Activated naive CD8-positive, alpha-beta T cell treated with anti-CD3 and anti-CD28 coated beads, Interleukin-2, amount 50 U/mL, for 24 hours (primary cell): ENCODE measurements at places on chromosomes 11 and 22.
A peak's percentile ranks its signal among the peaks of the same experiment; 100 is the strongest.

- no peak for DNase-seq
Measured at GRCh38 chr11:116687458-116688201, 85.2 kb downstream of the BUD13 start.

- DNase-seq = peak; percentile 91
Measured at GRCh38 chr11:93741094-93741881, at the start of the genes C11orf54 and TAF1D. Gene C11orf54, plus strand, starts transcription at chr11:93741672. Its CDS starts 5,722 bp downstream, at chr11:93747394. Gene TAF1D, minus strand, starts transcription at chr11:93741495. Its CDS starts 2,191 bp downstream, at chr11:93739304.

DNA sequence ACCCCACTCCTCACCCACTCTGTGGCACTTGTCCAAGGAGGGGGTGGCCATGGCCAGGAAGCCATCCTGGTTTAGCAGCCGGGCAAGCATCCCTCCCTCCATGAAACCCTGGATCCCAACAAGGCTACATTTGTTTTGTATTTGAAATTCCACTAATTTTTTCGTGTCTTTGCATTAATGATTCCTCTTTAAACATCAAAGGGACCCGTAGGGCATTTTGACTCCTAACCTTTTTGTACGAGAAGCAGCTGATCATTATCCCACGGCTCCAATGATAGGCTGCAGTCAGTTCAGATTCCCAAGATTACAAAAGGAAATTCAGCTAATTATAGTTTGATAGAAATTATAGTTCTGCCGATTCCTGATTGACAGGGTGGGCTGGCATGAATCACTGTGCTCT, 10.7 kb downstream of the MYEOV start:
- DNase-seq = no peak

DNA sequence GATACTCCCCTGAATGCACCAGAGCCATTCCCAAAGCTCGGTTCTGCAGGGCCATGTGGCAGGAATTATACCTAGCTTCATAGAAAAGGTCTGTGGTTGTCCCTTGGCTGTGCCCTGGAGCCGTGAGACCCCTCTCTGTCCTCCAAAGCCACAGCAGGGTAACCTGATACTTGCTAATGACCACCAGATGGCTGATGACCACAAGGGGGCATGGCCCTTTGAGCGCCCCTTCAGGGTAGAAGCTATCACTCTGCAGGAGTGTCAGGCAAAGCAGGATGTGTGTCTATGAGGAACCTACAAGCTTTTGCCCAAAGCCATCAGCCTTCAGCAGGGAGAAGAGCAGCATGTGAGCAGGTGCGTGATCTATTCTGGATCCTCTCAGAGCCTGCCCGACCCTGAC, 95.3 kb downstream of the NTM start:
- no peak for DNase-seq

GRCh38 chr11:31825838-31826484, 14.8 kb upstream of the PAX6 start:
- DNase-seq = no peak

DNA sequence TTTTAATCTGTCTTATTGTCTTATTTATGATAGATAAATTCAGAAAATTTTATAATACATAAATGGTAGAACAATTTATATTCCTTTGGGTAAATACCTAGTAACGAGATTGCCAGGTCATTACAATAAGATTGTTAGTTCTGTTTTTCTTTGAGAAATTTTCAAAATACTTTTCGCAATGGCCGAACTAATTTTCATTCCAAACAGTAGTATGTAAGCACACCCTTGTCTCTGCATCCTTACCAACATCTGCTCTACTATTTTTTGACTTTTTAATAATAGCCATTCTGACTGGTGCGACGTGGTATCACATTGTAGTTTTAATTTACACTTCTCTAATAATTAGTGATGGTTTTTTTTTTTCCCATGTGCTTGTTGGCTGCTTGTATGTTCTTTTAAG, 351.4 kb upstream of the LUZP2 start:
- no peak for DNase-seq

DNA sequence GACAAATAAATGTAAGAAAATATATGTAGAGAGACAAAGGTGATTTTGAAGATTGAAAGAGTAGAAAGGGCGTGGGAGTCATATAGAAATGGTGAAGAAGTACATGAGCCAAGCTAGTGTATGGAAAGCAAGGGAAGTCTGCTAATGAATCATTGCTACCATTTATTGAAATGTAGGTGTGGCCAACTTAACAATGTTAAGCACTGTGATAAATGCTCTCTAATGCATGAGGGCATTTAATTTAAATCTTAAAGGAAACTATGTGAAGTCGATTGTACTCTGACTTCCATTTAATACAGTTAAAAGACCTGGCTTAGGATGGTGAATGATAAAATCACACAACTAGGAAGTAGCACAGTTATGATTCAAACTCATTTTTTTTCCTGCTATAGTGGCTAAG, 219.9 kb downstream of the CASP12 start:
- no peak for DNase-seq

GRCh38 chr22:36658900-36659299, 44.7 kb downstream of the CACNG2 start:
- DNase-seq = no peak

DNA sequence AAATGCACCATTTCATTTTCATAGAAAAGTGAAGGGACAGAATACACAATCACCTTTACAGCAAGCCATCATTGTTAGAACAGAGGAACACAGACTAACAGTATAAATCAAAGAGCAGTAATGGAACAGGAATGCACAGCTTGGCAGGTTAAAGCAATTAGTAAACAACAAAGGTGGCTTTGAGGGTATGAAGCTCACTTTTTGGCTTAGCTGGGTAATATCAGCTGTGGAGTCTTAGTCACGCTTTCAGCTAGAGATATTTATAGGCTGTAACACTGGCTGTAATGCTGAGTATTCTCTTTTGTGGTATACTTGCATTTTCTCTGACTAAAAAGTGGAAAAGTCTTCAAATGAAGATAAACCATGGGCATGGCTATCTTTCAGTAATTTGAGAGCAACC, 1780.5 kb downstream of the LRRC4C start:
- no peak for DNase-seq

GRCh38 chr11:22304337-22304961, 33.7 kb upstream of the SLC17A6 start:
- no peak for DNase-seq

DNA sequence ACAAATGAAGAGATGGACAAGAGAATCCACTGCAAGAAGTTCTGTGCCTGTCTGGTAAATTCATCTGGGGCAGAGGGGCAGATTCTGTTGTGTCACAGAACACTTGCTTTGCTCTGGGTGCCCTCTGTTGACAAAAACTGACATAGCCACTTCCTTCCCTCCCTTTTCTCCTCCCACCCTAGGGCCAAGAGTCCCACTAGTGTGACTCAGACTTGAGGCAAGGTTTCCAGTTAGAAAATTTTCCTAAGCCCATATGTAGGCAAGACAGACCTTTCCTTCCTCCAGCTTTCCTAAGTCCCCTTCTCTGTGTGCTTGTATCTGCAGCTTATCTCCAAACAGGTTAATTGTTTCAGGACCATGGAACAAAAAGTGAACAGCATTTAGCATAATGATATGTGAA, 106.8 kb downstream of the RBFOX2 start:
- DNase-seq = peak; percentile 46

- DNase-seq = no peak
Measured at GRCh38 chr22:20131859-20132685, 468 bp downstream of the ZDHHC8 start.

GRCh38 chr22:18091916-18092526, 14.2 kb downstream of the PEX26 start:
- no peak for DNase-seq

GRCh38 chr22:20779818-20780158, 5.9 kb downstream of the SERPIND1 start:
- no peak for DNase-seq

GRCh38 chr22:46815896-46816731, 53.7 kb downstream of the TBC1D22A start:
- DNase-seq = no peak

DNA sequence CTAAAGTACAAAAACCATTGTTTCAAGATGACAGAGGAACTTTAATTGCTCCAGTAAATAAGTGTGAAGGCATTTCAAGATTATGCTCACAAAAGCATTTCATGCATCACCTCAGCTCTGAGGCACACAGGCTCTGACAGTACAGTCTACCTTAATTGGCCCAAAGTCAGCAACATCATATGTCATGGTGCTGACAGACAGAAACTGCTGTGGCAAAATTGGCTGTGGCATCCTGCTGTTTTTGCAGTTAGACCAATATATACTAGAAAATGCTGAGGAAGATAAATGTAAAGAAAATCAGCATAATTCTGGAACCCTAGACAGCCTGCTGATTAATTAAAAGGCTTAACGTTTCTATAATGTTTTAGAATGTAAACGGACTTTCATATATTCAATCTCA, 34.9 kb upstream of the PPP2R1B start:
- no peak for DNase-seq

DNA sequence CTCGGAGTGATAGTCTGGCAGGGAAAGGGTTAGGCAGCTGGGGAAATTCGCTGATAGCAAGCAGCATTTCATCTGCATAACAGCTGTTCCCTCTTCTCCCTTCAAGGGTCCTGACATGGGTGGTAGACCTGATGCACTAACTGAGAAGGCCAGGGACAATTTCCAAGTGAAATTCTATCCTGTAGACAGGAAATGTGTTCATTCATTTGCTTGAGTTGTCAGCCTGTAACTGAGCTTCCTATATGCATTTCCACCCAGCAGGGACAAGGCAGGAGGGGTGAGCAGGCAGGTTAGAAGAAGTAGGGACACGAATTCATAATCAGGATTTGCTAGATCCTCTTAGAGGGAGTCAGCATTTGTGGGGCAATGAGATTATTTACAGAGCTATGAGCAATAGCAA, 154.3 kb upstream of the NCAM1 start:
- DNase-seq = no peak

GRCh38 chr11:62883673-62884072, 3.0 kb downstream of the SLC3A2 start:
- no peak for DNase-seq

DNA sequence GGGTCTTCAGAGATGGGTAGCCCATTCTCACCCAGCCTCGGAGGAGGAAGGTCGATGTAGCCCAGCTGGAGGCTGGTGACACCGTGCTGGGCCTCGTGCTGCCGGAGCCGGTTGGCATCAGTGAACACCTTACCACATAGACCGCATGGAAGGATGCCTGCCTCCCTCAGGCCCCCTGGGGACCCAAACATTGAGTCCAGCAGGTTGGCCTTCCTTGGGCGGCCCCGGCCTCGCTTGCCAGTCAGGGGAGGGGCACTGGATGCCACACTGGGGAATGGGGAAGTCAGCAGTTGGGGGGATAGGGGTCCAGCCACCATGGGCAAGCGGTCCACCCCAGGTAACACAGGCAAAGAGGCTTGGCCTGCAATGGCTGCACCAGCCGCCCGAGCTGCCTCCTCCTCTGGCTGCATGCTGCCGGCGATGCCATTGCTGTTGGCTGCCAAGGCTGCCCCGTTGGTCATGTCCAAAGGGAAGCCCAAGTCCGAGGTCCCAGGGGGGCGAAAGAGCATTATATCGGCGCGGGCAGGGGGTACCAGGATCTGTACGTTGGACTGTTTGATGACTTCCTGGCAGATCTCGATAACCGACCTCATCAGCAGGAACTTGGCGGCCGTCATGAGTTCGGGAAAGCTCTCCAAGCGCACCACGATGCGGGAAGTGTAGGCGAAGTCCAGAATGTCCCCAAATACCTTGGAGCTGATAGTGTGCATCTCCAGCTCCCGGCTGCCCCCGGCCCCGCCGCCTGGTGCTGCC, 1.4 kb downstream of the PATZ1 start:
- peak; percentile 46 for DNase-seq

- peak; percentile 21 for DNase-seq
Measured at GRCh38 chr11:2863276-2863618, 22.3 kb downstream of the CDKN1C start.

GRCh38 chr11:112012874-112013273, 12.3 kb upstream of the DLAT start:
- DNase-seq = no peak

DNA sequence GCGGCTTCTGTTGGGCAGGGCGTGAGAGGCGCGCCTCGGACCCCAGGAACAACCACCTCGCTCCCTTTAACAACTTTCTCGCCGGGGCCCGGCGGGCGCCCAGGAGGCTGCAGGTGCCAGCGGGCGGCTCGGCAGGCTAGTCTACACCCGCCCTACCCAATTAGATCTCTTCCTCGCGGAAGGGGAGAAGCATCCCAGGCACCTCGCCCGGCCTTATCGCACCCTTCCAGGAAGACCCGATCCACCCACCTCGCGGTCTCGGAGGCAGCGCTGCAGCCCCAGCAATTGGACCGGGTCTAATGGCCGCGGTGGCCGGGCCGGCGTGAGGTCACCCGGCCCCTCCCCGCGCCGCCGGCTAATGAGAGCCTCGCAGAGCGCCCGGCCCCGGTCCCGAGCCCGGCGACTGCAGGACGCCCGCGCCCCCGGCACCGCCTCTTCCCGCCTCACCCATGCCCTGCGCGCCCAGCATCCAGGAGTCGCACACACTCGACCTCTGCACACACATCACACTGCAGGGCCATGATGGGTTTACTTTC, at the start of gene PLAAT3:
TSS of gene PLAAT3 (minus strand) at position 298 of the 536 bp plus-strand sequence. CDS start 419 bp downstream, outside the sequence.
- DNase-seq = peak; percentile 44

GRCh38 chr11:36427079-36427478, 83.0 kb downstream of the TRAF6 start:
- DNase-seq = no peak

DNA sequence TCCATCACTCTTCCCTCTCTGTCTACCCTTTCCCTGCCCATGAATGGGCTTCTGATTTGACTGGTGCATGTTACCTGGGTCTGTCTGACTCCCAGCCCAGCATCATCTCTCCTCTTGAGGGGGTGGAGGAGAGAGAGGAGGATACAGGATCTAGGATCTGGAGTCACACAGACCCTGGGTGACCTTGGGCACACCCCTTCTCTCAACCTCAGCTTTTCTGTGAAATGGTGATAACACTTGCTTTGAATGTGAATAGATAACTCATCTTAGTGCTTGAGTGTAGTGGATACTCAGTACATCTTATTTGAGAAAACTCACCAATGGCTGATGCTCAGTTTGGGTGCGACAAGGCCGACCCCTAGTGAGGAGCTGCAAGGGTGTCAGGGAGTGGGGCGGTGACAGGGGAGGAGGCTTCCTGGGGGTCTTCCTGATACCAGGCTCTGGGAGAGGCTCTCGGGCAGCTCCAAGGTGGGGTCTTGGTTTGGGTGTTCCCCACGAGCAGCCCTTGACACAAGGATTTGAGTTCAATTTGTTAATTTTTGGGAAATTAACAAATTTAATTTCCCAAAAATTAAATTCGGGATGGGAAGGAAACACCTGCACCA, 9.0 kb downstream of the INCENP start:
- no peak for DNase-seq
